Cerebellar nuclear complex (tissue), 1 donor: ENCODE measurements at places on chromosomes 16 and 17.

DNA sequence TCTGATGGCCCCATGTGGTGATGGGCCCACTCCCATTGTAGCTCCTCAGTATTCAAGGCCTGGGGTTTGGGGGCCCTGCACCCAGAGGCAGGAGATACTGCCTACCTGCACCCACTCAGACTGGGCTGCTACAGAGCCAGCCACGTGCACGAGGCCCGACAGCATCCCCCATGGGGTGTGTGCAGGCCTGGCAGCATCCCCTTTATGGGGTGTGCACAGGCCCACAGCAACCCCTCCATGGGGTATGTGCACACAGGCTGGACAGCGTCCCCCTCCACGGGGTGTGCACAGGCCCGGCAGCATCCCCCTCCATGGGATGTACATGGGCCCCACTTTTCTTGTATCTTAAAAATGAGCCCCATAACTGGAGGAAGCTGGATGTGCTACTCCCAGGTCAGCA lies 156.0 kb downstream of the RBFOX3 start:
- no peak for DNase-seq

DNA sequence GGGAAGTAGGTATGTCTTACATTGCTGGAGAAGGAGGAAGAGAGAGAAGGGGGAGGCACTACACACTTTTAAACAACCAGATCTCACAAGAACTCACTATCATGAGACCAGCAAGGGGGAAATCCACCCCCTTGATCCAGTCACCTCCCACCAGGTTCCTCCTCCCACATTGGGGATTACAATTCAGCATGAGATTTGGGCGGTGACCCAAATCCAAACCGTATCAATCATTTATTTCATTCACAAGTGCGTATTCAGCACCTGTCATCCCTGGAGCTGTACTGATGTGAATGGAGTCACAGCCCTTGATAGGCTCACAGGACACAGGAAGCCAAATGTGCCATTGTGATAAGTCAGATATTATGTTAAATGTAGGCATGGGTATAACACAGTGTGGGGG lies 228.3 kb upstream of the HSBP1 start:
- no peak for DNase-seq

DNA sequence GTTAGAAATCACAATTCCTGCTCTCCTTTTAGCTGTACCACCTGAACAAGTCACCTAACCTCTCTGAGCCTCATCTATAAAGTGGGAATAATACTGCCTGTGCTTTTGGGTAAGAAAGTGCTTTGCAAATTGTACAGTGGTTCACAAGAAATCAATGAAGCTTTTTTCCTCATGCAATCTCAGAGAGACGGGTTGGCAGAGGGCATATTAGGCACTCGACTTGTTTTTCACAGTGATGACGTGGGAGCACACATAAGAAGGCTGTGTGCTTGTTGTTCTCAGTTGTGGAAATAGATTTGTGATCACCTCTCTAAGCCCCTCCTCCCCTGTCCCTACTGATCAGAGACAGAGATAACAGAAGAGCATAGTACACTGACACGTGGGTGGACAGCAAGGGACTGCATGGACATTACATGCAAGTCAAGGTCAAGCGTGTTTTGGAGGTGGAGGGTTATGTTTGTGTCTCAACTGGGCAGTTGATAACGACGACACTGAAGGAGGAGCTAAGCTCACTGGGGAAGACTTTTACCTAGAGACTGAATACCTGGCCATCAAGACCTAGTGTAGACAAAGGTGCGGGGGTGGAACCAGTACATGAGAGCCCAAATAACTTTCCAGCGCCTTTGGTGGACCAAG lies 1.7 kb upstream of the GPT2 start:
- DNase-seq, result no peak

- no peak for DNase-seq
These were observed 162.5 kb downstream of the WSCD1 start for GRCh38 chr17:6232732-6233101.

- DNase-seq, result no peak
These were observed 3.0 kb downstream of the SPATA20 start for GRCh38 chr17:50549969-50550368.

DNA sequence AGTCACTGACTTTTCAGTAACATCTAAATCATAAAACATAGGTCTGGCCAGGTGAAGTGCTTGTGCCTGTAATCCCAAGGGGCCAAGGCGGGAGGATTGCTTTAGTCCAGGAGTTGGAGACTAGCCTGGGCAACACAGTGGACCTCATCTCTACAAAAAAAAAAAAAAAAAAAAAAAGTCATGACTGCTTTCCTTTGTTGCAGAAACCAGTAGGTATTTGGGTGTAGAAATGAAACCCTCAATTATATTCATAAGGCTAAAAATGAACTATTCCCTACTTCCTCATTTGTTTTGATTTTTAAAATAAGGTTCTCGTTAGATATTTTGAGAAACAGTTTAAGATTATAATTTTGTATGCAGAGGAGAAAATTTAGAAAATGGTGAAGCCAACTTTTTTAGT lies 26.0 kb downstream of the PITPNC1 start:
- no peak for DNase-seq

- DNase-seq, result no peak
These were observed 8.0 kb downstream of the STAT5B start for GRCh38 chr17:42268236-42268635.

DNA sequence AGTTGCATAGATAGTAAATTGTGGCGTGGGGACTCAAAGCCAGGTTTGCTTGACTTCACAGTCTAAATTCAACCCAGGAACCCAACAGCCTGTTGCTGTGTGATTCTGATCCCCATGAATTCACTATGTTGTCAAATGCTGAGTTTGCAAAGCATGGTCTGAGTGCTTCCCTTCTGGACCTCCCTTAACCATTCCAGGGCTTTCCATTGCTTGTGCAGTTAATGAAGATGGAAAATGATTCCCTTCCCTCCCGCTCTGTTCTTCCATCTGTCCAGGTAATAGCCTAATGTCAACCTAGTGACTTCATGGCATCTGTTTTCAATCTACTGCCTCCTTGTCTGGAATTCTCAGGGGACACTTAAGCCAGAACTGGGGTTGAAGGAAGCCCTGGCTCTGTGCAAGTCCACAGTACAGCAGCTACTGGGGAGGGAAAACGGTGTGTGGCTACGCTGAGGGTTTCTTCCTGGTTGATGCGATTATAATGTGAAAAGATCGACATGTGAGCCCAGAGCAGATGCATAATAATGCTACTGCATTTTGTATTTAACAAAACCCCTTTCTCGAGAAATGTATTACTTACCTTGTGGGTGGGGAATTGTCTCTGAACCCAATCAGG lies 206.7 kb downstream of the CDH13 start:
- no peak for DNase-seq

DNA sequence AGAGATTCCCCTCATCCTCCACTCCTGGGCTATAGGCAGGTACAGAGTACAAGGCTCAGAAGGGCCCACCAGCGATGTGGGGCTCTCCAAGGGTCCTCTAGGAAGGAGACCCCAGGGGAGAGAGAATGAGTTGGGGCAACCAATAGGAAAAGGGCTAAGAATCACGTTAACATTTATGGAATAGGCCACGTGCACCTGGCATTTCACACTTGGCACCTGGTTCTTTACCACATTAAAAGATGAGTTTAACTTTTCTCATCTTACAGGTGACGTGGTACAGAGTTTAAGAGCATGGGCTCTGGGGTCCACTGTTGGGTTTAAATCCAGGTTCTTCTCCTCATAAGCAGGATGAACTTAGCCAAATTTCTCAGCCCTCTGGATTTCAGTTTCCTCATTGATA lies 243.1 kb downstream of the CCDC182 start:
- DNase-seq, result no peak

- no peak for DNase-seq
These were observed 178.6 kb downstream of the CPPED1 start for GRCh38 chr16:12625068-12625467.

DNA sequence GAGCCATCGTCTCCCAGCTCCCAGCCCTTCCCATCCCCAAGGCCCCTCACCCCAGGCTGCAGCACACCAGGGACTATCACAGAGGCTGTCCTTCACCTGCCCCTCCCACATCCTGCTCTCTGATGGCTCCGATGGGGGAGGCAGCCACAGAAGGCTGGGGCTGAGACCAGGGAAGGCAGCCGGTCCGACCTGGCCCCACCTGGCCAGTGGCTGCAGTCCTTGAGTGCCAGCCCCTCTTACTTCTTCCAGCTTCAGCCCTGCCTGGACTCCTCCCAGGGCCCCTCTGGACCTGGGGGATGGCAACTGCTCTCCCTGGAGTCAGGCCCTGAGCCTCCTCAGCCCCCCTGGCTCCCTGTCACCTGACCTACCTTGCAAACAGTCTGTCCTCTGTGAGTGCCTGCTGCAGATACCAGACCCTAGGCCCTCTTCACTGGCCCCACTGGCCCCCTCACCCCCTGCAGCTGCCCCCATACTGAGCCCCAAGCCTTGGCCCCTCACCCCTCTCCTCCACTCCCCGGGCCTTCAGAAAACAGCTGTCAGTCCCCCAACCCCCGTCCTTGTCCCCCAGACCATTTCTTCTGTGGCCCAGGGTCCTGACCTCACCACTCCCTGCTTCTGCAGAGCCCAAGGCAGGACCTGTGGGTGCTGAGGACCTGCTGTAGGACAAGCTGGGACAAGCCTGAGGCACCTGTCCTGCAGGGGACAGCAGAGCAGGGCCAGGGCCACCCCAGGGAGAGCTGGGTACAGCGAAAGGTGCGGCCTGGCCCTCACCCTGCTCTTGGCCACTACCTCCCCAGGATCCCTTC lies 12.6 kb upstream of the SRRM2 start:
- DNase-seq, result no peak

- DNase-seq, result no peak
These were observed 1.6 kb upstream of the KRT34 start for GRCh38 chr17:41383690-41384089.
